ENCODE measurements at places on chromosomes 5 and 9.

DNA sequence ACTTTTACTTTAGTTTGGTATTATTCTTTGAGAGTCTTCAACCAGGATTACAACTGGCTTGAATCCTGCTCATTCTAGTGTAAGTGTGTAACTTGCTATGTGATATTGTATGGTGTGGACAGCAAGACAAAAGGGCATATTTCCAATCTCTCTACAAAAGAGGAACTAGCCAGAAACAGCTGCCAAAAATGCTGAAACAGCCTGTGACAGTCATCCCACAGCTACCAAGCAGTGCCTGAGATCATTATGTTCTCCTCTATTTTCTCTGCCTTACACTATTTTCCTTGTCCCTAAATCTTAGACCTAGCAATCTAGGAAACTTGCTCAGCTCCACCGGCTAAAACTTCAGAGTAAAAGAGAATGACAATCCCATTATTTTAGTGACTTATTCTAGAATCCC lies 42.8 kb downstream of the WDR41 start:
- peaks cover 3% of the 10 kb centered on the region for H3K36me3 ChIP-seq
- no peak overlapping the region for H3K27ac ChIP-seq
- no peak overlapping the region for H3K4me3 ChIP-seq
- H3K4me1 ChIP-seq = no peaks in the 10 kb centered on the region
- no peak for DNase-seq

- no peaks in the 10 kb centered on the region for H3K4me1 ChIP-seq
- H3K36me3 ChIP-seq = no peaks in the 10 kb centered on the region
- no peaks in the 10 kb centered on the region for H3K27me3 ChIP-seq
- no peak overlapping the region for H3K4me3 ChIP-seq
- H3K27ac ChIP-seq = no peak overlapping the region
- DNase-seq = no peak
Observed at GRCh38 chr5:38250763-38251448, 7.5 kb upstream of the EGFLAM start.

- no peaks in the 10 kb centered on the region for H3K27me3 ChIP-seq
- no peaks in the 10 kb centered on the region for H3K36me3 ChIP-seq
- H3K4me1 ChIP-seq = no peaks in the 10 kb centered on the region
- no peak overlapping the region for H3K27ac ChIP-seq
- no peak for DNase-seq
Observed at GRCh38 chr5:126309860-126310259, 113.3 kb upstream of the GRAMD2B start.

DNA sequence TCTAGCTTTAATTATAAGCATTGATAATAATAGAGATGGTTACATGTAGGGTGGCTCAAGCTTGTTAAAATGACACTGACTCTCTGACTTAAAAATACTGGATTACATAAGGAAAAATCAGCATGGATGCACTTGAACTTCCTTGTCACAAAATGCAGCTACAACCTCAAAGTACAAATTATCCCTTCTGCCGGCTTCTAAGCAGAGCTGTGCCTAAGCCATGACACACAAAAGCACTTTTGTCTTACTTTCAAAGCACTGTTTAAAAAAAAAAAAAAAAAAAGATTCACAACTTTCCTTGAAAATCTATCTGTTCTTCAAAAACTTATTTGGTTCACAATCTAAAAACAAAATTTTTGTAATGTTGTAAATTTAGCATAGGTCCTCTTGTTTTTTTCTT lies 36.4 kb upstream of the ZFAND5 start:
- no peak overlapping the region for H3K4me3 ChIP-seq
- no peak for DNase-seq
- no peaks in the 10 kb centered on the region for H3K4me1 ChIP-seq

- H3K4me1 ChIP-seq = no peaks in the 10 kb centered on the region
- H3K36me3 ChIP-seq = no peaks in the 10 kb centered on the region
- H3K4me3 ChIP-seq = no peak overlapping the region
- DNase-seq = no peak
- no peaks in the 10 kb centered on the region for H3K27me3 ChIP-seq
Observed at GRCh38 chr9:135145312-135145711, 57.8 kb downstream of the OLFM1 start.

- H3K36me3 ChIP-seq = no peaks in the 10 kb centered on the region
- H3K4me1 ChIP-seq = no peaks in the 10 kb centered on the region
- H3K4me3 ChIP-seq = no peak overlapping the region
- H3K27me3 ChIP-seq = peaks cover 2% of the 10 kb centered on the region
- no peak for DNase-seq
Observed at GRCh38 chr5:97951139-97951538, 768.1 kb upstream of the RIOK2 start.

DNA sequence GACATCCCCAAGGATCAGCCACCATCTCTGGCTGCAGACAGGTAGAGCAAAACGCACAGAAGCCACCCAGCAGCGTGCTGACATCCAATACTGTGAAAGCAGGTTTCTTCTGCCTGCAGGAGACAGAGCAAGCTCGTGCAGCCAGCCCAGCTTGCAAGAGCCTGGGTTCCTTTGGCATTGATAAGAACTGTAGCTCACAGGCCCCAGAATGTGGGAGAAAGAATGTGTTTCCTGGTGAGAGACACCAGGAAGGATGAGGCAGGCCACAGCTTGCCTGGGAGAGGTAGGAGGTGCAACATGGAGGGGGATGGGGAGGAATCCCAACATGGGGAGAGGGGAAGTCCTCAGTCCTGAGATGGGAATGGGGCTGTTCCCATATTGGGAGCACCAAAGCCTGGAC lies 34.0 kb upstream of the ARAP3 start:
- no peak for DNase-seq
- no peak overlapping the region for H3K4me3 ChIP-seq
- H3K4me1 ChIP-seq = no peaks in the 10 kb centered on the region

- no peaks in the 10 kb centered on the region for H3K27me3 ChIP-seq
- no peak for DNase-seq
- no peaks in the 10 kb centered on the region for H3K4me1 ChIP-seq
- H3K4me3 ChIP-seq = no peak overlapping the region
- no peaks in the 10 kb centered on the region for H3K36me3 ChIP-seq
- no peak overlapping the region for H3K27ac ChIP-seq
Observed at GRCh38 chr5:173547579-173547978, 68.9 kb downstream of the BOD1 start.
